Left lung (tissue), 14 donors: ENCODE measurements at places on chromosomes 11 and 22. TPM values are rescaled to one million over a fixed set of nuclear protein-coding genes. Genes with fewer than 3 reads are reported as not detected.

The UBQLN3 gene
- polyA plus RNA-seq: not detected

The ANKRD13D gene
- polyA plus RNA-seq: 61.0 TPM

- no peak for DNase-seq
These were observed 54.3 kb upstream of the NAV2 start for GRCh38 chr11:19658344-19658743.

DNA sequence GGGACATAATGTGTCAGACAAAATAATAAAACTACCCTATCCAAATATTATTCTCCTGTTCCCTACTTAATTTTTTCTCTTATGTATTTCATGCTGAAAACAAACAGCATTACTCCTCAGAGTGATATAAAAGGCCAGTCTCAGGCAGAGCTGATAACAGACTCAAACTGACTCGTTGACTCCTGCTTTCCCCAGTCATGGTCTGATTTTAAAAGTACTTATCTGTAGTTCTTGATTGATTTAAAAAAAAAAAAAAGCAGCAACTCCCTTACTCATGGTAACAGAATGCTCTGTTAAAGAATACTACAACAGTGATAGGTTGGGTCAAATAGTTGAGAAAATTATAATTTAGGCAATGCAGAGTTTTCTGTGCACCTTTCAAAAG, 90.3 kb upstream of the BARX2 start:
- no peak for DNase-seq

- no peak for DNase-seq
These were observed 26.5 kb downstream of the ARAP1 start for GRCh38 chr11:72725724-72726028.

GRCh38 chr22:44489817-44490216, 8.2 kb downstream of the RTL6 start:
- DNase-seq: no peak

DNA sequence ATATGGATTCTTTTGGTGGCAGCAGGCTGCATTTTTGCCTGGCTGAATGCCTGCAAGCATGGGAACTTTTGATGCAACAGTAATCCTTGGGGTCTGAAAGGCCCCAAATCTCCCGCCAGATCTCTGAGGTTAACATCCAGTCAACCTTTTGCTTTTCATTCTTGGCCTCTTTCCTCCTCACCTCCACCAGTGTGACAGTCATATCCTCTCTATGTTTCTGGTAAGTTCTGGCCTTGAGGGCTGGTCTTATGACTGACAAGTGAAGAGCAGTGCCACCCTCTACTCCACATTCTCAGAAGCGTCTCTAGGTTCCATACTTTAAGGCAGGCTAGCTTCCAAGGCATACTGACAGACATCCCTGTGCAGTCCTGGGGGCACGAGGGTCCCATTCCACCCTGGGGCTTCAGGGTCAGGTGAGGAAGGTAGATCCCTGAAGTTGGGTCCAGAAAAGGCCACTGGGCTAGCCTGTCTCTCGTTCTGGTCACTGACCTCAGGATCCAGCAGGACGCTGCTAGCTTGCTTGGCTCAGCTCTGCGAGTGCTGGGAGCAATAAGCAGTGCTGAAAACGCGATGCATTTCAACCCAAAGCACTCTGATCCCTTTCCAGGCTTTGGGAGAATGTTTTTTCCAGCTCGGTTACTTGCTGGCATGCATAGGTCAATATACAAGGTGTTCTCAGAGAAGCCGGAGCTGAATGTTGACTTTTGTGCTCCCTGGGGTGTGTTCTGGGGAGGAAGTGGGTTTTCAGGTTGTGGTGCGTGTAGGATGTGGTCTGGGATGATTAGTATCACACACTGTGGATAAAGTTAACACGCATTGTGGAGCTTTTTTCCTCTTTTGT, 75.2 kb downstream of the PTPRJ start:
- no peak for DNase-seq

DNA sequence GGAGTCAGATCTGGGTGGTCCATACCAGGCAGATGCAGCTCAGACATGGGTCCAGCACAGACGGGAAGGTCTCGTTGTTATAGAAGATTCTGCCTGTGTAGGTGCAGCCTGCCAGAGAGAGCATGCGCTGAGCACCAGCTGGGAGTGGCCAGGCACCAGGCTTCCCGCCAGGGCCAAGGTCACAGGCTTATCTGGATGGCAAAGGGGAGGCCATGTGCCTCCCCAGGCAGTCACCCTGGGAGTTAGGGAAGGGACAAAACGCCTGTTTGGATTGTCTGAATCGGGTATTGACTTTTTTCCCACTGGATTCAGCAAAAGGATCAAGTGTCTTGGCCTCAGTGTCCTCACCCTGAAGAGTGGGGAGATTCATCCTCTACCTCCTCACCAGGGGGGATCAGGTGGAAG, 26.5 kb downstream of the PGA5 start:
- DNase-seq: no peak

GRCh38 chr11:85941380-85941973, 86.3 kb downstream of the CCDC83 start:
- DNase-seq: no peak

DNA sequence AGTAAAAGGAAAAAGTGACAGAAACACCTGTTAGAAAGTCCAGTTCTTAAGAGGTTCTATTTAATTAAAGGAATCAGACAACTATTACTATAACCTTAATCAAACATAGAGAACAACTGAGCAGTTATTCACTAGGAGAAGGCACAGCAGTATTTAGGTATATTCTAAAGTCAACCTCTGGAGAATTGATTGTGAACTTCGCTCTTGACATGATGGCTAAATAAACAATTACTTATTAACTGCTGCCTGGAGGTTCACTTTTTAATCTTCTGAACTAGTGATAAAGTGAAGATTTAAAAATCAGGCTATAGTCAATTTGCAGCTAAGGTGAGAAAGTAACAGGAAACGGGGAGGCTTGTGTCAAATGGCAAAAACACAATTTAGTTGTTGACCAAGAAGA, 557.3 kb downstream of the FAM181B start:
- no peak for DNase-seq

GRCh38 chr22:43274595-43275240, 68.5 kb downstream of the SCUBE1 start:
- no peak for DNase-seq
